Ureter (tissue), 1 donor: ENCODE measurements at places on chromosomes 6 and 20.

DNA sequence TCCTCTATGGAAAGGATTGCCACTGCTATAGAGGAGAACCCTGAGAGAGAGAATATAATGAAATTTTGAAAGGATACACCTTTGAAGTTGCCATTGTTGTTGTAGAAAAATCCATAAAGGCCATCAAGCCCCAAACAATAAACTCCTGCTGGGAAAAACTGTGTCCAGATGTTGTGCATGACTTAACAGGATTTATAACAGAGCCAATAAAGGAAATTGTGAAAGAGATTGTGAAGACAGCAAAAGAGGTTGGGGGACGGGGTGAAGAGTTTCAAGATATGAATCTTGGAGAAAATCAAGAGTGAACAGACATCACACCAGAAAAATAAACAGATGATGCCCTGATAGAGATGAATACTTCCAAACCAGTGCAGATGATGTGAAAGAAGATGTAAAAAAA lies 396.4 kb downstream of the BCKDHB start:
- no peak for DNase-seq

GRCh38 chr6:138882369-138883017 lies 86.6 kb downstream of the ECT2L start:
- DNase-seq = no peak

DNA sequence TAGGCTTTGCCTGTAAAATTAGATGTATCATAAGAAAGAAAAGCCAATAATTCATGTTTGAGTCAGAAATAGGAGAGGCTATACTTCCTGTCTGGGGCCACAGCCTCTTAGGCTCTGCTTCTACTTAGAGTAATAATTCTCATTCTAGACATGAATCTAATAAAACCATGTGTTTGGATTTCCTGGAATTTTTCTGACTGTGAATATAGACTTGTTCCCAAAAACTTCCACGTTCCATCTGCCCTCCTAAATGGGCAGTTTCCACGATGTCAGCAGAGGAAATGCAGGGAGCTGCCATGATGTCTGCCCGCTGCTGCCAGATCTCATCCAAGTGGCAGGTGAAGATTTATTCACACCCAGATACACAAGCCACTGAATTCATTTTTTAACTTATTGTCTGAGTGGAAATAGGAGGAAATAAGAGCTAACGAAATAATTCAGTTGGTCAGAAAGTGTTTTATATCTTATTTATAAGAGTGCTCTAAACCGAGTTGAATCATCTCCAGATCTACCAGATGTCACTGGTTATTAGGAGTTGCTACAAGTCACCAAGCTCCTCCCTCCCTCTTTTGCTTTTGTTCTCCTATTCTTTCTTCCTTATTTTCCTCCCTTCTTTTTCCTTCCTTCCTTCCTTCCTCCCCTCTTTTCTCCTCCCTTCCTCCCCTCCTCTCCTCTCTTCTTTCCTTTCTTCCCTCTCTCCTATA lies 69.3 kb downstream of the ALDH8A1 start:
- no peak for DNase-seq

GRCh38 chr20:57540890-57541580 lies 16.1 kb upstream of the CTCFL start:
- no peak for DNase-seq

- DNase-seq = no peak
These were observed 9.7 kb downstream of the LRRN4 start for GRCh38 chr20:6044115-6044514.

- DNase-seq = no peak
These were observed 21.9 kb upstream of the PTPN1 start for GRCh38 chr20:50488236-50488806.

GRCh38 chr6:134145786-134146185 lies 93.4 kb upstream of the SLC2A12 start:
- no peak for DNase-seq

DNA sequence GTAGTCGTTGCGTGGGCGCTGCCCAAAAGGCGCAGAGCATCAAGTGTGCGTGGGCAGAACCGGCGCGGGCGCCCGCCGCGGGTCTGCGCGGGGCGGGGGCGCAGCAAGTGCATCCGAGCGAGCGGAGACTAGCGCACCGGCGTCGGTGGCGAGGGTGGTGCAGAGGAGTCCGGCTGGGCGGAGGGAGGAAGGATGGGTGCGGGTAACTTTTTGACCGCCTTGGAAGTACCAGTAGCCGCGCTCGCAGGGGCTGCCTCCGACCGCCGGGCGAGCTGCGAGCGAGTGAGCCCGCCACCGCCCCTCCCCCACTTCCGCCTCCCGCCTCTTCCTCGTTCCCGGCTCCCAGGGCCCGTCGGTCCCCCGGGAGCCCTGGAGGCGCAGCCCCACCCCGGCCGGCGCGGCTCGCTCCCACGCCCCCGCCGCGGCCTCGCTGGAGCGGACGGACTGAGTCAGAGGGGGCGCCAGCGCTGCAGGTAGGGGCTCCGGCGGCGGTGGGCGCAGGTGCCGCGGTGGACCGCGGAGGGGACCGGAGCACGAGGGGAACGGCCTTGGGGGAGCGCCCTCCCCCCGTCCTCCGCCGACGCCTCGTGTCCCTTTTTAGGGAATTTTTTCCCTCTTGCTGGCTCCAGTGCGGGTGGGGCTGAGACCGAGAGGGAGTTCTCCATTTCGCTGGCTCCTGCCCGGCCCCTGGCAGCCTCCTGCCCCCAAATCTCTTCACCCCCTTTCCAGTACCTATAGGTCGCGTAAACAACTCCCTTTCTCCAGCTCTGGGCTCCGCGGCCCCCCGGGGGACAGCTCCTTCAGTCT lies 1.6 kb upstream of the DBNDD2 start:
- DNase-seq = peak; percentile 81

DNA sequence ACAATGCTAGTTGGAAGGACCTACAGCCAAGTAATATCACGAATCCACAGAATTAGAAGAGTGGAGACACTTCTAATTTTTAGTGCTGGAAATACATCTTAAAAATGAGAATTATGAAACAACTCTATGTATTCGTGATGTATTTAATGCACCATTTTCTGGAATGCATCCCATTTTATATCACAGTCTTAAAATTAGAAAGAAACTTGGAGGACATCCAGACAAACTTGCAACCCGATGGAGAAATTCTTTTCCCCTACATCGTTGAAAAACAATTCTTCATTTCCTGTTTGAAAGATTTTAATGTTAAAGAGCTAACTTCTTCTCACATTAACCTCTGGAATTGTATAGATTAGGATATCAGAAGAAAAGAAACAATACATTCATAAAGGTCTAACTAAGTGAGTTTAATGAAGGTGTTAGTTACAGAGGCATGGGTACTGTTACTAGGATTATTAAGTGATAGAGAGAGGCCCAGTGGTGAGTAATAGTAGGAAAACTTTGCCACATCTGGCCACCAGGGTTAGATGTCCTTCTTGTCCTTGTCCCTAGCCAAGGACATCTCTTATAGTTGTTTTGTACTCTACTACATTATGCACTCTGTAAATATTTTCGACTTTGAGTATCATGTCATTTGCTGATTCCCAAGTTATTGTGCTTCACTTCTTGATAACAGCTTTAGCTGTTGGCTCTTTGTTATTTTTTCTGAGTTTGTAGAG lies 502.4 kb upstream of the PTCHD4 start:
- no peak for DNase-seq

DNA sequence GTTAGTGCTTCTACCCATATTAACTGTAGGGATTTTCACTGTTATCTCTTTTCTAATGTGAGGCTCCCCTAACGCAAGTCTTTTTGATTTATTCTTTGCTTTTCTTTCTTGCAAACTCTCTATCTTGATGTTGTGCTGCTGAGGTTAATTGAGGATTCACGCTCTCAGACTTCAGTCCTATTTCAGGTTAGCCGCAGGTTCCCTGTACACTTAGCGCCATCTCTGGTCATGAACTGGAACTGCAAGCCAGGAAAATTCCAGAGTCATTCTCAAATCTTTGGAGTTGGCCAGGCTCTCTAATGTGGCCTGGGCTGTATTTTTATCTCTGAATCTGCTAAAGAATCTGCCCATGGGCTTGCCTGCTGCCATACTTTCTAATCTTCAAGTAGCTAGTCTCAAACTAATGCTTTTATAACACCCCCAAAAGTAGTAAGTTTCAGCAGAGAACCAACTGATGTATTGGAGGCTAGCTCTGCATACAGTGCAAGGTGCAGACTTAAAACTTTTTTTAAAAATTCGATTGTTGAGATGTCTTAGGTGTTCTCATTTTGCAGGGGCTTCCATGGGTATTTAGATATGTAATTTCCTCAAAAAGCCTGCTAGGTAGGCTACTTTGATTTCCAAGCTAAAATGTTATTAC lies 91.1 kb upstream of the OPRM1 start:
- DNase-seq = no peak

DNA sequence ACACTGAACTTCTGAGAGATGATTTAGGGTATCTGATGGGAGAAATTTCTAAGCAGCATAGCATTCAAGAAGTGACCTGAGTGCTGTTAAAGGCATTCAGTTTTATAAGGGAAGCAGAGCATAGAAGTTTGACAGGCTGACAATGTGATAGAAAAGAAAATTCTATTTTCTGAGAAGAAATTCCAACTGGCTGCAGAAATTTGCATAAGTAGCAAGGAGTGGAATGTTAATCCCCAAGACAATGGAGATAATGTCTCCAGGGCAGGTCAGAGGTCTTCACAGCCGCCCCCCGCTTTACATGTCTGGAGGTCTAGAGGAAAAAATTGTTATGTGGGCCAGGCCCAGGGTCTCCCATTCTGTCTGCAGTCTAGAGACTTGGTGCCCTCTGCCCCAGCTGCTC lies 1361.8 kb upstream of the EYS start:
- DNase-seq = no peak

DNA sequence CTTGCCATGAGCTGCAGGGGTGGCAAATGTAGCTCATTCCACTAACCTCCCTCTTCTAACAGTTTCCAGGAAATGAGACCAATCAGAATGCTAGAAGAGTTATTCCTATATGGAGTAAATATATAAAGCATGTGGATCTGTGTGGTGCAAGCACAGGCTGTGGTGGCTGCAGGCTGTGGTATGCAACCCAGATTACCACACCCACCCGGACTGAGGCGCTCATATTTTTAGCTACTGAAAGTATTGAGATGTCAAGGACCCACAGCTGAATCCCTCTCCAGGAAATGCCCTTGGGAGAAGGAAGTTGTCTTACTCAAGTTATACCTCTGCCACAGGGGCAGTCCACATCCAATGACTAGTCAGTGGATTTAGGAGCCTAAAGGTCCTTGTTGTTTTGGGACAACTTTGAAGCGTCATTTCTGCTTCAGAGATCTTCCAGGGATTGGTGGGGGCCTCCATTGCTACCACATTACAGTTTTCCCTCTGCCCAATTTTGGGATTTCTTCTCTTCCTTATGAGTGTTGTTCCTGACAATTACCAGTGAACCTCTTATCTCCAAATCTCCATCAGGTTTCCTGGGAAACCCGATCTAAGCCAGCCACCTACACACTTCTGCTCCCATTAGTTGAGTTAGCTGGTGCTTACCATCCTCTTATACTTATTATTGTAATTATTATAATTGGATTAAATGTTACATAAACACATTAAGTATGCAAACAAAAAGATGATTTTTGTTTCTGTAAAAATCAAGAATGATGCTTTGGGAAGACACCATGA lies 12.1 kb upstream of the REPS1 start:
- no peak for DNase-seq

GRCh38 chr6:159722655-159723054 lies 4.7 kb upstream of the WTAP start:
- no peak for DNase-seq

- DNase-seq = peak; percentile 61
These were observed 723 bp downstream of the AKIRIN2 start for GRCh38 chr6:87701344-87701675.

- DNase-seq = peak; percentile 82
These were observed 26.2 kb downstream of the TNXB start for GRCh38 chr6:32082935-32083334.

DNA sequence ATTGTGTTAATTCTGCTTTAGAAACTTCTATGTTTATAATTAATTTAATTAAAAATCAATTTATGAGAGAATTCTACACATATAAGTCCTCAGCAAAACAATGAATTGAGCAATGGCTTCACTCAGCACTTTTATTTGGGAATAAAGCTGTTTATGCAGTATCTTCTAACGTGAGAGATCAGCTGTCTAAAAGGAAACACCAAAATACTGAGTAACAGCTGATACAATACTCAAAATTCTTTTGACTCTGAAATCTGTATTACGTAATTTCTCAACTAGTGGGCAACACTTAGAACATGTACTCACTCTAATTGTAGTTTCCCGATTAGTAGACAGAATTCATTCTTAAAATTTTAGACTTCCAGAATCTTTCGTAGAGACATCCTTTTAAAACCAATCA lies 49.8 kb downstream of the MAP3K7 start:
- DNase-seq = no peak

DNA sequence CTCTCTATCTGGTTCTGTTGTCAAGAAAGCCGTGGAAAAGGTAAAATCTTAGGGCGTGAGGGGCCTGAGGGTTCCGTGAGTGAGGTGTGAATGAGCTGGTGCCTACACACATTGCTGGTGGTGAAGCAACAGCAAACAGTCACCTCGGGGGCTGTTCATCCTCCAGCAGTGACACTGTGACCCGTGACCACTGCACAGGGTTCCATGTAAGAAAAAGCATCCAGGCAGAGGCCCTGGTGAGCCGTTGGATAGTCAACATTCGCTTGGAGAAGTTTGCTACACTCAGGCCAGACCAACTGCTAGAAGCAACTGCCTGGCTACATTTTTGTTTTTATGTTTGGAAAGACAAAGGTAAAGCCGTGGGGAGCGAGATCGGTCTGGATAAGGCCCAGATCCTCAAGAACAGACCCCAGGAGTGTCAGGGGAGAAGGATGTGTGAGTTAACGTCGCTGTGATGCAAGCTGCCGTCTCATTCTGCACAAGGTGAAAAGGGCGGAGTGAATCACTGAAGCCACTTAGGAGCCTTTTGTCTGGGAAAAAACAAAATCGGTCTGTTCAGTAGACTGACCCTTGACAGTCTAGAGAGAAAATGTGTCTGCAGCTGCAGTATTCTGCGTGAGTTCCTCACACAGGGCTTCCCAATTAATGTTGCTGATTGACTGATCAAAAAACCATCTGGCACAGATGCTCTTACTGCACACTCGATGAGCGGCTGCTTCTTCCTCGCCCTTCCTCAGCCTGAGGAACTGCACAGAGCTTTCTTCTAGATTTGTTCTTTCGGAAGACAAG lies 404.0 kb downstream of the SMOC2 start:
- no peak for DNase-seq

GRCh38 chr6:15500901-15501825 lies 161.7 kb downstream of the DTNBP1 start:
- DNase-seq = no peak

GRCh38 chr6:97850458-97851212 lies 567.6 kb upstream of the MMS22L start:
- DNase-seq = no peak

GRCh38 chr6:163956571-163957407 lies 542.3 kb downstream of the QKI start:
- DNase-seq = peak; percentile 73

- no peak for DNase-seq
These were observed 41.8 kb upstream of the LAMA4 start for GRCh38 chr6:112296122-112296521.

GRCh38 chr20:50085481-50086365 lies 27.2 kb downstream of the UBE2V1 start:
- DNase-seq = no peak

GRCh38 chr6:53179961-53180651 lies 31.5 kb upstream of the GCM1 start:
- peak; percentile 77 for DNase-seq

GRCh38 chr6:15969236-15969778 lies 159.6 kb upstream of the MYLIP start:
- no peak for DNase-seq
